Activated naive CD8-positive, alpha-beta T cell treated with anti-CD3 and anti-CD28 coated beads for 36 hours (primary cell): ENCODE measurements at places on chromosomes 6 and 20.

- peak; percentile 49 for DNase-seq
Observed at GRCh38 chr6:56851541-56852259, 103.2 kb upstream of the BEND6 start.

GRCh38 chr20:46011631-46012482 is 3.1 kb downstream of the MMP9 start:
- peak; percentile 45 for DNase-seq

DNA sequence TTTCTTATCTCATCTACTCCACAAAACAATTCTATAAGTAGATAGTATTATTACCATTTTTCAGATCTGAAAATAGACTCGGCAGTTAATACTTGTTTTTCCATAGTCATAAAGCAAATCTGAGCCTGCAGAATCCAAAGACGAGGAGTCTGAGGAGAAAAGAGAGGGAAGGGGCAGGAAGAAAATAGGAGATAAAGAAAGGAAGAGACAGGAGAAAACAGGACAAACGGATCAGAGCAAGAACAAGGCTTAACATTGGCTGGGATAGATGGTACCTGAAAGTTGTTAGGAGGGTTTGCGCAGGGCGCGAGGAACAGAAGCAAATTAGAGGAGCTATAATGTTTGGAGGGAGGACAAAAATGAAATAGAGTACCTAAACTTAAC is 639 bp upstream of the PPIL1 start:
- no peak for DNase-seq

DNA sequence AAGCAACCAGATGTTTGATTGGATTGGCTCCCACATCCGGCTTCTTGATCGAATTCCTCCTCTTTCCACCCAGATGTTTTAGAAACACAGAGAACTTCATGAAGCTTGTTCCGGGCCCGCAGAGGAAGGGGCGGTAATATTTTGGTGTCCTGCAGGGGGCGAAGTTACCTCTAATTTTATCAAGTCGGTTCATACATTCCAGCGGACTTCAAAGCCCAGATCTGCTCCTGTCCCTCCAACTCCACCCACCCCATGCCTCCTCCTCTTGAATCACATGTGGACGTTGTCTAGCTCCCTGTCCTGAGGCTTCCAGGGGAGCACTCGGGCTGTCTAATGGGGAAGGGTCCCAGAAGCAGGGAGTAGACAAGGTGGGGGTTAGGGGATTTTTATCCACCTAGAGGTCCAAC is 2.9 kb upstream of the BMP6 start:
- DNase-seq = peak; percentile 37

- DNase-seq = no peak
Observed at GRCh38 chr6:128511506-128511905, 8.9 kb downstream of the PTPRK start.

DNA sequence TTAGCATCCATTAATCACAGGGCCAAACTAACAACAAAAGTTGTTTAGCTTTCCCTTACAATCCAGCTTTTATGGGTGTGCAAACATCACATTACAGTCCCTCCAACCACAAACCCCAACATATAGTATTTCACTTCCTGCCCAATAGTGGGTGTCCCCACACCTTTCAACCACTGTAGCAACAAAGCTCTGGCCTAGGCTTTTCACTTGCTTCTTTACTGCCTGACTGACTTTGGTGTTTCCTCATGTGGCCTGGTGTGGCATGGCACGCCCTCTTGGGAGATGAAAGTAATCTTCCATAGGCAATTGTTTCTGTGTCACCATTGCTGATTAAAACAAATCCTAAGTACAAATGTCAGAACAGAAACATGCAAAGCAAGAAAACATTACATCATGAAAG is 46.3 kb downstream of the MCM8 start:
- peak; percentile 50 for DNase-seq

DNA sequence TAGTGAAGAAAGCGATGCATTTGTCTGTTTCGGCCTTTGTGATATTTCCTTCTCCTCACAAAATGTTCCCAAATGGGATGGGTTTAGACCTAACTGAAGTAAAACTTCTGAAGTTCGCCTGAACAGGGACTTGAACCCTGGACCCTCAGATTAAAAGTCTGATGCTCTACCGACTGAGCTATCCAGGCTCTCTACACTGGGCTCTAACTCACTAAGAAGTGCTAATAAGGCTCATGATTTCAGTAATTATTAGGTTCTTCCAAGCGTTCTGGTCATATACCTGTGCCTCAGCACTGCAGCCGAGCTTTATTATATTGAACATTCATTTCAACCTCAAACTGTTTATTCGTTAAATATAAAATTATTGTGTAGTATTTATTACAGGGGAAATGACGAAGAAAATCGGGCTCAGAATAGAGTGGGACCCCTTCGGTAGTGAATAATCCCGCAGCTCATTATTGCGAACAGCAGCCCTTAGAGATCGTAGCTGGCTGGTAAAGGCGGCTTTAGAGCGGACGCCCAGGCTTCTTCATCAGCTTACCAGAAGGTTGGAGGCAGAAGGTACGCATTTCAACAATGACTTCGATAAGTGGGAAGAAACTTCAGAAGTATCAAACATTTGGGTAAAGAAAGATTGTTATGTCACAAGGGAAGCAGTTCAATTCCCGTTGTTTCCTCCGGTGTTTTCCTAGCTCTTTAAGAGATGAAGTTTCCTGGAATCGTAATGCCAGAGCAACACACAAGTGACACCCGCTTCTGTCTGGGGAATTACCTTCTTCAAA is 119.0 kb upstream of the ZNF184 start:
- no peak for DNase-seq

DNA sequence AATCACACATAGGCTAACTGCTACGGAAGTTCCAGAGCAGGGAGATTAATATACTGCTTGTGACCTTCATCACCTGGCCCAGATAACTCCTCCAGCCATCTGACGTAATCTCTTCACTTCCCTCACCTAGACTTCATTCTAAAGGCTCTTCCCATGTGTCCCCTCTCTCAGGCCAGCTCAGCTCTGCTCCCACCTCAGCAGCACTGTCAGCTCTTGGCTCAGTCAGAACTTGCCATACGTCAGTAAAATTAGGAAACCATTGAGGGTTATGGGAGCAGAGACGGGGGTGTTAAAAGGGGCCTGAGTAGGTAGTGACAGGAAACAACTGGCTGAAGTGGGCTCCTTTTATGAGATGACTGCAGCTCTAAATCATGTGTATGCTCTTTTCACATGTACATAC is 101.5 kb downstream of the KIF6 start:
- no peak for DNase-seq

GRCh38 chr20:40438161-40438830 is 250.7 kb downstream of the MAFB start:
- no peak for DNase-seq

DNA sequence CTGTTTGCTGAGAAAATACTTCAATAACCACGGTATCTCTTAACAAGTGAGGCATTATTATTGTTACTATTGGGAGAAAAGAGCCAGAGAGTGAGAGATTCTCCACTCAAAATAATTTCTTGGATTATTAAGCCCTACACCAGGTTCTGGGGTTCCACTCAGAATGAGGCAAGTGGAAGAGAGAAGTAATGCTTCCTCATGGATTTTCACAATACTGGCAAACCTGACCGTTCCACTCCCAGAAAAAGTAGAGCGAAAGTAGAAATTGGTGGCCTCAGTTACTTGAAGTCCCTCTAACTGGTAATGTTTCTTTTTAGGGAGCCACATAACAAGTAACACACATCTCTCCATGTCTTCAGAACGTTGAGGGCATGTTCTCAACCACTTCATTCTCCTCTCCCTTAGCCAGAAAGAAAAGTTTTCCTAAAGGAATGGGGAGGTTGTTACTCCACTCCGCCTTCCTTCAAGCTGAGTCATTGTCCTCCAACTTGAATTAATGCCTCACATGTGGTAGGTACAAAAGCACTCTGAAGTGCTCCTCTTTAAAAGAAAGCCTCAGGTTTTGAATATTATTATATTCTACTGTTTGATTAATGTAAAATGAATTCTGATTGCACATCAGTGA is 1.9 kb downstream of the BAG2 start:
- DNase-seq = no peak

- DNase-seq = peak; percentile 21
Observed at GRCh38 chr6:151962246-151962846, 154.9 kb downstream of the ESR1 start.

GRCh38 chr6:1995636-1996035 is 249.8 kb downstream of the GMDS start:
- DNase-seq = no peak

GRCh38 chr6:156873654-156874380 is 96.6 kb downstream of the ARID1B start:
- no peak for DNase-seq

DNA sequence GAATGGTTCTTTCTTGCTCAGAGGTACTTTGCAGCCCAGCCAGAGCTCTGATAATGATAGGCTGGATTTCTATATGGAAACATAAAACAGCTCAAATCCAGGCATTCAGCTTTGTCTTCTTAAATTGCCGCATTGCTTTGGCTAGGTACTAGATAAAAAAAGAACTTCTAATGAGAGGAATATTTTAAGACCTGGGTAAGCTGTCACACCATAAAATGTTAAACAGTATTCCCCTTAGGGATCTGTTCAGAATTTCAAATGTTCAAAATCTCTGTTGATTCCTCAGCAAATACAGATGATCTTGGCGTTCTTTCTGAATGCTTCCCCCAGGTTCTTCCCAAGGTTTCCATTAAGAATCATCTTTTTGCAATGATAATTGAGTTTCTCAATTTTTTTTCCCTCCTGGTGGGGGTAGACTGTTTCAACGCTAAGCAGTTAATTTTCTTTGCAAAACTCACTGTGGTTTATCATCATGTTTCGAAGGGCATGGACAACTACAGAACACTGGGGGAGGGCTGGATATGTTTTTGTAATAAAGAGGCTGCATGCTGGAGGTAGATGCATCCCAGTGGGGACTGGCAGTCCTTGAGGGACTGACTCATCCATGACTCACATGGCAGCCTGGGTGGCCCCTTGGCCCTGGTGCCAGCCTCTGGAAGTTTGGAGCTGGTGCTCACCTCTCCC is 31.0 kb downstream of the TIAM2 start:
- no peak for DNase-seq

DNA sequence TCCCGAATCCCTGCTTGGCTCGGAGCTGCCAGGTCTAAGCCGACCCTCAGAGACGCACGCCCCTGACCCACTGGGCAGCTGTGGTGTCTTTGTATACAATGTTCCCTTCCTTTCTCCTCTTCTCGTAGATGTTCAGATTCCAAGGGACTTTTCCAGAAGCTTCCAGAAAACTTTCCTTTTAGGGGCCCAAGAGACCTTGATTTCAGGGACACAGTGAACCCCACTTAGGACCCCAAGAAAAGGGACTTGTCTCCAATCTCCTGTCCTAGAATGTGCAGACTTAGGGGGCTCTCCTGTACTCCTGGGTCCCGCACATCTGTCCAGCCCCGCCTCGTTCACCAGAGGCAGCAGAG is 103.5 kb downstream of the EDN3 start:
- DNase-seq = no peak

DNA sequence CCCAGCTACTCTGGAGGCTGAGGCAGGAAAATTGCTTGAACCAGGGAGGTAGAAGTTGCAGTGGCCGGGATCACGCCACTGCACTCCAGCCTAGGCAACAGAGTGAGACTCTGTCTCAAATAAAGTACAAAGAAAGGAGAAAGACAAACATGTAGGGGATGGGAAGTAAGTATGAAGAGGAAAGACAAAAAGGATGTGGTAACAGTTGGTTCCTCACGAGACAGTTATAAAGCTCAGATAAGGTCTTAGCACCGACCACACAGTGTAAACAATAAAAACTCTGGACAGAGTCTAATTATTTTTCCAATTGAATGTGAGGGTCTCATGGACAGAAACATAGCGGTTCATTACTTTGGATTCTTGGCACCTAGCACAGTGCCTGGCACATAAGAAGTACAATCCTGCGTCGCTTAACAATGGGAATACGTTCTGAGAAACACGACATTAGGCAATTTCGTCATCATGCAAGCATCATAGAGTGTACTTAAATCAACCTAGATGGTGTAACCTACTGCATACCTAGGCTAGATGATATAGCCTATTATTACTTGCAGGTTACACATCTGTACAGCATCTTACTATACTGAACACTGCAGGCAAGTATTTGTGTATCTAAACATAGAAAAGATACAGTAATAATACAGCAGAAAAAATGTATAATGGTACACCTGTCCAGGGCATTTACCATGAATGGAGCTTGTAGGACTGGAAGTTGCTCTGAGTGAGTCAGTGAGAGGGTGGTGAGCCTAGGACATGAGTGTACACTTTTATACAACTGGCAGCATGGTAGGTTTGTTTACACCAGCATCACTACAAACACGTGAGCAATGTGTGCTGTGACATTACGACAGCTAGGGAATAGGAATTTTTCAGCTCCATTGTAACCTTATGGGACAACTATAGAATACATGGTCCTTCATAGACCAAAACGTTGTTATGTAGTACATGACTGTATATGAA is 38.2 kb downstream of the MBOAT1 start:
- DNase-seq = no peak

- DNase-seq = no peak
Observed at GRCh38 chr6:3727036-3727435, 24.5 kb downstream of the PXDC1 start.

DNA sequence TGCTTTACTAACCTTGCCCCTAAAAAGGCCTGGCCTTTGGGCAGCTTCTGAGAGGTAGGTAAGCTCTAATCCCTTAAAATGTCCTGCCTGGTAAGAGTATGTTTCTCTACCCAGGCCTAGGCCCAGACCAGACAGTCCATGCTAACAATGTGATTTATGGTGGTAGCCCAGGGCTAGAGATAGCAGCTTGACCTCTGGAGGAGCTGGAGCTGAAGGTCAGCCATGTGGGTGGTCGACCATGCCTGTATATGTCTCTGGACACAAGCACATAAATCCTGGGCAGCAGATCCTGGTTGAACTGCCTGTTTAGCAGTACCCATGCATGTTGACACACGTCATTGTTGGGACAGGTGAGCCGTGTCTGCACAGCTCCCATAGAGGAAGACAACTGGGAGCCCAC is 62.1 kb upstream of the PHACTR1 start:
- no peak for DNase-seq

- no peak for DNase-seq
Observed at GRCh38 chr20:19851861-19852260, 93.8 kb downstream of the RIN2 start.

DNA sequence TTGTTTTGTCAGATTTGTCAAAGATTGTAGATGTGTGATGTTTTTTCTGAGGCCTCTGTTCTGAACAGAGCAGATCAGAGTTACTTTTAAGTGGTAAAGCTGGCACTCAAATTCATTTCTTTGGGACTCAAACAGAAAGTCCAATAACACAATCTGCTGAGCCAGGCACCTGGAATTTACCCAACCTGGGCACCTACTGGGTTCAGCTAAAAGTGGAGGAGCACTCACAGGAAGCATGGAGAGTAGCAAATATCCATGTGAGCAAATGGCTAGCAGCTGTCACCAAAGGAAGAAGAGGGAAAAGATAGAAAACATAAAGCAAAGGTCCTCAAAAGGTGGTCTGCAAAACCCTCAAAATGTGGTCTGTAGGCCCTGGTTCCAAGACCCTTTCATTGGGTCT is 116.8 kb downstream of the FIG4 start:
- DNase-seq = no peak

DNA sequence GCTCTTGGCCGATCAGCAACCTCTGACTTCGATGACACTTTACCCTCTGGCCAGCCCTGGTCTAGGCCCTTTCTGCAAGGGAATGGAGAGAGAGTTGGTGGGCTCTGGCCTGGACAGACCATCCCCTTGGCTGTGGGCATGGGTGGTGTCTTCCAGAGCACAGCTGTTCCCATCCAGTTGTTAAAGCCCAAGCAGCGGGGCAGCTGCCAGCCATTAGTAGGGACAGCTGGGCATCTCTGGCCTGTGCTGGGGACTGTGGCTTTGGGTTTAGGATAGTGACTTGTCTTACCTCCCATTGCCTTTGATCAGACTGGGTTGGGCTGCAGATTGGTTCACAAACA is 2.8 kb downstream of the CDC25B start:
- DNase-seq = no peak

- DNase-seq = no peak
Observed at GRCh38 chr6:44740566-44741120, 353.1 kb downstream of the CDC5L start.
